ENCODE measurements at places on chromosomes 12 and 14.

DNA sequence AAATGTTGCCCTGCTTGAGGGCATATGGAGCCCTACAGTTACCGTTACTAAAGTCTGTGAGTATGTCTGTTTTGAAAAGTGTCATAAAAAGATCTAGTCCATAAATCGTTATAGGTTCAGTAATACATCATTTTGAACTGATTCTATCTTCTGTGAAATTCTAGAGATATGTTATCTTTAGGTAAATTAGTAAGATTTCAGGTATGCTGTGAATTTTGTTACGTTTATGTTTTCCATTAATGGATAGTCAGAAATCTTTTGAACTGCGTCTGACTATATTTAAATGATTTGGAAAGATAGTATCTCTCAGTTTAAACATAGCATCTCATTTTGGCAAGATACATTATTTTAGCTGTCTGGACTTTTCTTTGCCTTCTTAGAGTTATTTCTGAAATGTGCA is 8.3 kb downstream of the ALG10 start:
- DNase-seq = no peak

DNA sequence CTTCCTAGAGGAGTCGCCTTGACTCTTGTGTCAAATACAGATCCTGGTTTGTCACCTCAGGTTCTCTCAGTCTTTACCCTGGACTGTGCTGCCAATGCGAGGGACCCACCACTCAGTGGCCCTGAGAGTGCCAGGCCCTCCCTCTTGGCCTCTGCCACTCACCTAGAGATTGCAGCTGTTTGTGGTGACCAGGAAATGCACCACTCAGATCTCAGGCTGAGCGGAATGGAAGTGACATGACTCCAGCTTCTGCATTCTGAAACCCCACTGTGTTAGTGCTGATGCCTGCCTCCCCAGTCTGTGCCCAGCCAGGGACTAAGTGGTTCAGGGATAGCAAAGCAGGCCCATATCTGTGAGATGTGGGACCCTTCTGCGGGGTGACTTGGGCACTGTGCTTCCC is 27.8 kb upstream of the NEDD1 start:
- no peak for DNase-seq

- no peak for DNase-seq
Observed at GRCh38 chr14:22429546-22430294, 159.3 kb downstream of the DAD1 start.

- DNase-seq = peak; percentile 91
Observed at GRCh38 chr14:95442633-95443021, 73.8 kb downstream of the SYNE3 start.

GRCh38 chr14:35339761-35340406 is 47.7 kb downstream of the PSMA6 start:
- no peak for DNase-seq

DNA sequence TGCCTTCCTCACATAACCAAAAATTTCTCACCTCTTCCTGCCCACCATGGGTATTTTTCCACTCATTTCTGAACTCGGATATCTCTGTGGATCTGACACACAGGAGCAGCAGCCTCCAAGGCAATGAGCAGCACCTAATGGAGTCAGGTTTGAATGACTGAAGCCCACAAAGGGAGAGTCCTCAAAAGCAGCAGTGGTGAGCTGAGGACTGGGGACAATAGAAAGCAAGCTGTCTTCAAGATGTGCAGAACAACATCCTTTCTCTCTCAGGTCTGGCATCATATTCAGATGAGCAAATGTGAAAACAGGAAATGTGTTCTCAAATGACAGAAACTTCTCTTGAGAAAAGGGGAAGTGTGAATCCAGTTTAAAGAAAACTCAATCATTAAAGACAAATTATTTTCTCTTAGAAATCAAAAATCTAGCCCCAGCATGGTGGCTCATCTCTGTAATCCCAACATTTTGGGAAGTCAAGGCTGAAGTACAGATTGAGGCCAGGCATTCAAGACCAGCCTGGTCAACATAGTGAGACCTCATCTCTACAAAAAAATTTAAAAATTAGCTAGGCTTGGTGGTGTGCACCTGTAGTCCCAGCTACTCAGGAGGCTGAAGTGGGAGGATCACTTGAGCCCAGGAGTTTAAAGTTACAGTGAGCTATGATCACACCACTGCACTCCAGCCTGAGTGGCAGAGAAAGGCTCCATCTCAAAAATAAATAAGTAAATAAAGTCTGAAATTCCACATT is 54.2 kb downstream of the C12orf42 start:
- DNase-seq = no peak

DNA sequence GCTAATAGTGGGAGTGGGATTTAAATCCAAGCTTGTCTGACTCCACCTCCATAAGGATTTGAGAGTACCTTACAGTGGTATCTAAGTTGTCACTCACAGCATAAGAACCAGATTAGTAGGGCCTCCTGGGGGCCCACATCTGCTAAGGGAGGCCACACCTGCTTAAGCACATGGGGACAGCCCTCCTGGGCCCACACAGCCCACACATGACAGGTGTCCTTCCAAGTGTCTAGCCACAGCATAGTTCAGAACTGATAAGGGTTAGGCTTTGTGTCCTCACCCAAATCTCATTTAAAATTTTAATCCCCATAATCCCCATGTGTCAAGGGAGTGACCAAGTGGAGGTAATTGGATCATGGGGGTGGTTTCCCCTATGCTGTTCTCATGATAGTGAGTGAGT is 186.0 kb upstream of the HMGA2 start:
- DNase-seq = no peak

DNA sequence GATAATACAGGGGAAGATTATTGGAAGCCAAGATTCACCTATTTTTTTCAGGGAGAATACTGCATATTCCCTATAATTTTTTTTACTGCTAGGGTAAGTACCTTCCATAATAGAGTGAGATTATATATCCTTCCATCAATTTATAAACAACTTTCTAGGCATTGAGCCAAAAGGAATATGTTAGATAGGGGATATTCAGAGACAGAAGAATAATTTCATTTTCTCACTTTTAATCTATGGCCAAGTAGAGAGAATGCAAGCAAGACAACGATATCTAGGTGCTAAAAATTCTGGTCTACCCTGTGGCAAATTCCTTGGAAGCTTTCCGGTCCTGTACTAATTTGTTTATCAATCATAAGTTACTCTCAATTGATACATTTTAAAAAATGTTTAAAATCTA is 69.7 kb upstream of the STAC3 start:
- DNase-seq = no peak

DNA sequence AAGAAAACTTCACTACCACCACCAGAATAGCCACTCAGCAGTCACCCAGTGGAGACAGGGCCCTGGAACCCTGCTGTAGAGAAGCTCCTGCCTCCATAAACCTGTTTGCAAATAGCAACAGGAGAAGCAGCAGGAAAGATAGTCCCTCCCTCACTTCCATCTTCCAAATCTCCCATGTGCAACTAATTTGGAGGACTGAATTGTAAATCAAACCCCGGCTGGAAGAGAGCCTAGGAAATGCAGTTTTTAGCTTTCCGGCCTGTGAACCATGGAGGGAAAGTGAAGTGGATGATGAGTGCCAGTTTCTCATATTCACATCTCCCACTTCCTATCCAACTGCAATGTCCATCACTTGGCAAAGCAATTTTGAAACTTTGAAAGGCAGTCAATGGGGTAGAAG is 167.2 kb upstream of the FRMD6 start:
- DNase-seq = no peak

GRCh38 chr12:119383206-119383605 is 48.7 kb downstream of the CCDC60 start:
- DNase-seq = no peak

DNA sequence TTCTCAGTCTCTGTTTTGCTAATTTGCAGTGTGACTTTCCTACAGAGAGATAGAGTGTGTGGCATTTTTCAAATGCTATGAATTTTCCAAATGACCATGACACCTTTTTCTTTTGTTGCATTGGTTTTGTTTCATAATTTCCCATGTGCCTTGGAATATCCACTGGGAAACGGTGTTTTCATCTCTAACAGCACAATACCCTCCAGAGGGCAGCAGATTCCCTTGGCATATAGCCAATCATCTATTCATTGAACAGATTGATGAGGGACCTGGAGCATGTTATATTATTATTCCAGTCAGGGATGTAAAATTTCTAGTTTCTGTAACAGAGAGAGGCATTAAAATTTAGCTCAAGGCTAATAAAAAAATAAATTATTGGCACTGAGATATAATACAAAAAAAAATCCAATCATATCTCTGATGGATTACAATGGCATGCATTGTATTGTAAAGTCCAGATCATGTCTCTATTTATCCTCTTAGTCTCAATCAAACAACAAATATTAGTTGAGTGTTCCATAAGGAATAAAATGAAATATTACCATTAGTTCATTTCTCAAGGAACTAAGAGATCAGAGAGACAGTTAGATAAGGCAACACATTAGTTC is 29.6 kb upstream of the NTN4 start:
- DNase-seq = peak; percentile 64

DNA sequence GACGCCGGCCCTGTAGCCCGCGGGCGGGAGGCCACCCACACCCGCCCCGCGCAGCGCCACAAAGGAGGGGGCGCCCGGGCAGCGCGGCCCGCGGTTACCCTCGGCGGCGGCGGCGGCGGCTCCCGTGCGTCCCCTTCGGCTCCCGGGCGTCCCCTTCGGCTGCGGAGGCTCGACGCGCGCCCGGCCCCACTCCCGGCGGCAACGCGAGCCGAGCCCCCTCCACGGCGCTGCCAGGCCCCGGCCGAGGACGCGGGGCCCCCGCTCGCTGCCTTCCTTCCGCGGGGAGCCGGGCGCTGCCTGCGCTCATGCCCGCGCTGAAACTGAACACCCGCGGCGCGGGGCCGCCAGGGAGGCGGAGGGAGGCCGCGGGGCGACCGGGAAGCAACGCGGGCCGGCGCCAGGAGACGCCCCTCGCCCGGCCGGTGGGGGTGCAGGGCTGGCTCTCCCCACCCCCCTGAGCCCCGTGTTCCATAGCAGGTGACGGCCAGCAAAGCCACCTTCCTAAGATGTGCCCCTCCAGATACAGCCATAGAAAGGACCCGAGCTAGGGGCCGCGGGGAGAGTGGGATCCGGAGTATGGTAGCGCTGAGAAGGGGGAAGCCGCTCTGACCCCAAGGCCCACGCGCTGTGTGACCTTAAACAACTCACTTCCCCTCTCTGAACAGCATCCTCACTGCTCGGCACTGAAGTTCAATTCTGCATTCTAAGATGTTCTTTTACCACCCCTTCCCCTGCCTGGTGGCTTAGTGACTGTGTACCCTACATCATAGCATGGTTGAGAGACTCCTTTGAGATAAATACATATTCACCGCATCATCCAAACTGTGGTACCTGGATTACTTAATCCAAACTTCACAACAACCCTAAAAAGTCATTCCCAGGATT is 42.8 kb downstream of the KDM2B start:
- peak; percentile 30 for DNase-seq

DNA sequence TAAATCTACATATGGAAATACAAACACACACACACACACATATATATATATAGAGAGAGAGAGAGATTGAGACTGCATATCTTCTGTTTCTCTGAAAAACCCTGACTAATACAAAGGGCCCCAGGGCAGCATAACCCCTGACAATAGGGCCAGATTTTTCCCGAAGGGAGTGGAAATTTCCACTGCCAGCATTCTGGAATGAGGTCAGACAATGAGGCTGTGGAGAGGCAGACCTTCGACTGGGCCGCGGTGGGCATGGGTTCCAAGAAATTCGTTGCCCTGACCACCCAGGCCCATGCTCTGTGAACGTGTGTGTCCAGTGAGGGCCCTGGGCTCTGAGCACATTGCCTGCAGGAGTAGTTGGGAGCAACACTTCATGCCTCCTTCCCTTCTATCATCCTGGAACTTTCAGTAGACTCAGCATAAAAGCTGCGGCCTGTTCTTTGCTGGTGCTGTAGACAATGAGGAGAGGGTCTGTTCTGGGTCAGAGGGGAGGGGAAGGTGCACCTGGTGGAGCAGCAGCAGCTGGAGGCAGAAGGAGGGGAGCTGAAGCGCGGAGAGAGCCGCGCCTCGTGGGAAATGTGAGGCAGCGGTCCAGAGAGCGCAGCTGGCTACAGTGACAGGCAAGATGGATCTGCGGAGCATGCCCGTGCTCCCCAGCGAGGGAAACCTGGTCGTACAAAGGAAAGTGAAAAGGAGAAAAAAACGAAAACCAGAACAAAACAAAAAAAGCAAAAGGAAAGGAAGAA is 25.6 kb upstream of the CCDC60 start:
- DNase-seq = peak; percentile 56

DNA sequence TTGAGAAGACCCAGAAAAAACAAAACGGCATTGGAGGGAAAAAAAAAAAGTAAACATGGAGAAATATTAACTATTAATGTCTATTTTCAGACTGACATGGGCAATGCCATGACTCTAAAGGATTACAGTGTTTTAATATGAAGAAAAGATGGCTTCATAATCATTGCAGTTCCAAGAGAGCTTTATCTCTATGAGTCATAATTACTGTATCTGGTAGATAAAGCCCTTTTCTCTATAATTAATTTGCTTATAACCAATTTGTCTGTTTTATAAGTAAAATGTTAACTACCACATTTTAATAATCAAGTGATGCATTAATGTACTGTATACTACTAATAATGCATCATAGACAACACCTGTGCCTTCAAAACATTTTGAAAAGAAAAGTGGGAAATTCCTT is 59.7 kb downstream of the CLIP1 start:
- no peak for DNase-seq

- no peak for DNase-seq
Observed at GRCh38 chr12:128905003-128905544, 51.8 kb downstream of the GLT1D1 start.
